ENCODE measurements at places on chromosomes 4 and X. TPM values are rescaled to one million over a fixed set of nuclear protein-coding genes. Genes with fewer than 3 reads are reported as not detected.
A peak's percentile ranks its signal among the peaks of the same experiment; 100 is the strongest.

The MGARP gene
- polyA plus RNA-seq = 34.7 TPM

The TBX22 gene
- not detected for polyA plus RNA-seq

The SPANXN3 gene
- not detected for polyA plus RNA-seq

The TAF7L gene
- 0.22 TPM for polyA plus RNA-seq

DNA sequence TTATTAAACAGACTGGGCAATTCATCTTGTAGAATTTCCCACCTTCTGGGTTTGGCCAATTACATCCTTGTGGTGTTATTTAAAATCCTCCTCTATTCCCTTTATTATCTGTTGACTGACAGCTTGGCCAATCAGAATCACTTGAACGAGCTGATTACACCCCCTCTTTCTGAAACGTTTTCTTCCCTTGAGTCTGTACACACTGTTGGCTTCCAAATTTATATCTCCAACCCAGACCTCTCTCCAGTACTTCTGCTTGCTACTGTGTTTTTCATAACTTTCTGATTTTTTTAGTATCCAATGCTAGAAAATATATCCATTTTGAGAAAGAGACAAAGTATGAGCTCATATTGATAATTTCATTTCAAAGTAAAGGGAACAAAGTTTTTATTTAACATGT, 14.8 kb downstream of the CD38 start:
- DNase-seq = no peak

DNA sequence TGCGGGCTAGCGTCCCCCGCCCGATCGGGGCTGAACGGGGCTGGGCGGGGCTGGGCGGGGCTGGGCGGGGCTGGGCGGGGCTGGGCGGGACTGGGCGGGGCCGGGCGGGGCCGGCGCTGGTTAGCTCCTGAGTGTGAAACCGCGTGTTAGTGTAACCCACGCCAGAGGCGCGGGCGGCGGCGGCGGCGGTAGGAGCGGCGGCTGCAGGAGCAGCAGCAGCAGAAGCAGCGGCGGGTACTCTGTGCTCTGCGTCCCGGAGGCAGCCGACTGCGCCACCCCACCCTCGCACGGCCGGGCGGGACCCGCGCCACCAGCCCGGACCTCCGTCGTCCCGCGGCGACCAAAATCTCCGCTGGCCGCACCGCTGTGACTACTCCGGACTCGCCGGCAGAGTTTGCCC, 128.1 kb downstream of the LAS1L start:
- no peak for DNase-seq

DNA sequence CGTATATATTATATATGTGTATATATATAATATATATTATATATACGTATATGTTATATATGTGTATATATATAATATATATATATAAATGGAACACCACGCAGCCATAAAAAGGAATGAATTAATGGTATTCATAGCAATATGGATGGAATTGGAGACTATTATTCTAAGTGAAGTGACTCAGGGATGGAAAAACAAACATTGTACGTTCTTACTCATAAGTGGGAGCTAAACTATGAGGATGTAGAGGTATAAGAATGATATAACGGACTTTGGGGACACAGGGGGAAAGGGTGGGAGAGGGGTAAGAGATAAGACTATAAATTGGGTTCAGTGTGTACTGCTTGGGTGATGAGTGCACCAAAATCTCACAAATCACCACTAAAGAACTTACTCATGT, 1388.9 kb downstream of the C4orf33 start:
- peak; percentile 29 for DNase-seq

GRCh38 chrX:42460706-42461105, 317.3 kb downstream of the PPP1R2C start:
- no peak for DNase-seq

DNA sequence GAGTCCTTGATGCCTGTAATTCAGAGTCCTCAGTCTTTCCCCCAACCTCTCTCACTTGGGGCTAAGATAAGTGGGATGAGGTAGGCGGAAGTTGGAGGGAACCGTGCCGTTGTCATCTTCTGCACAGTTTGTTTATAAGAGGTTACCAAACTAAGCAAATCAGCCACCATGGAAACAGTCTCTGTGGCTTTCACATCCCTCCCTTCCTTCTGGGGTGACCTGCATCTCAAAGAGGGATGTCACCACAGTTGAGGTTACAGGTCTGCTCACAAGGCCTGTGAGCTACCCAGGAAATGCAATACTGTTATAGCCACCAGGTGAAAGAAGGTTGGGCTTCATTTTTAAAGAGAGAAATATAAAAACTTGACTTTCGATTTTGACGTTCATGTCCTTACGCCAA, 26.3 kb downstream of the RTL5 start:
- DNase-seq = no peak

DNA sequence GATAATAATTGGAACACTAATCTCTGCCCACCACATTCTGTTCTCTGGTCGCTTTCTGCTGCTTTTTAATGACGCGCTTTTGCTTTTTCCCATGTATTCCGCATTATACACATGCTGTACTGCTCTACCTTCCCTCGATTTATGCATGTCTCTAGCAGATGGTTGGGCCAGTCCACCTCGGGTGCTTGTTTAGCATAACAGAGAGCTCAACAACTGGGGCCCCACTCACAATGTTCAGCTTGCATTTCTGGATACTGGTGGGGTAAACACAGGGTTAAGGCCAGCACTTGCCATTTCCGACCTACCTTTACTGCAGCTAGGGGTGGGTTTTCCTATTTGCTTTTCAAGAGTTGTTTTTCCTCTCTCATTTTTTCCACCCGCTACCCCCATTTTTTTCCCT, 255.8 kb downstream of the SOX3 start:
- DNase-seq = no peak

- DNase-seq = peak; percentile 95
Measured at GRCh38 chr4:60724623-60725022, 475.5 kb upstream of the ADGRL3 start.

DNA sequence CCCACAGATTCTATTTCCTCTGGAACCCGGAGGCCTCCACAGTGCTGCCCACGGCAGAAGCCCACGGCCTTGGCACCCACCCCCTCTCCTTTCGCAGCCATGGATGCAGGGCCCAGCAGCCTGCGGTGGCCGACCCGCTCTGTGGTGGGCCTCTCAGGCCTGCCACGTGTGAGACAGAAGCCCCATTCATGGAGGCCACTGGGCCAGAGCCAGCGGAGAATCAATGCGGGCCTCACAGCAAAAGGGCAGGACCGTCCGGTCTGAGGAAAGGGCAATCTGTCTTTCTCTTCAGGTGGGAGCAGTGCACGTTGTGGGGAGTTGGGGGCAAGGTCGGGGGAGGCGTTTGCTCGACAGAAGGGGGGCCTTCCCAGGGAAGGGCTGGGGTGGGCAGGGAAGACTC, 8.4 kb upstream of the HAUS7 start:
- no peak for DNase-seq

DNA sequence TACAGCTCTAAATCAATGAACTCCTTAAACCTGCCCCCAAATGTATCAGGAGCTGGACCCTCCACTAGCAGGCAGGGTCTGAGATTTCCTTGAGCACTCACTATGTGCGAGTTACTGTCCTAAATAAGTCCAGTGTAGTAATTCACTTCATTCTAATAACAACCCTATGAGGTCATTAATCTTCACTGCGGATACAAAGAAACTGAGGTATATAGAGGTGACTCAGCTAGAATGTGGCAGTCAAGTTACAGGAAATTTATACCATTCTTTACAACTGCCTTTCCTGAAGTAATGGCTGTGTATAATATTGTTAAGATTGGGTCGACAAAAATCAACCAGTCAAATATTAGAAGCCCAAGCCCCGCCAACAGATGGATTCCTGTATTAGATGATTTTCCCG, 473.9 kb upstream of the FTHL17 start:
- no peak for DNase-seq
